OCI-LY7 (cell line): ENCODE measurements at places on chromosomes 11 and 22.

DNA sequence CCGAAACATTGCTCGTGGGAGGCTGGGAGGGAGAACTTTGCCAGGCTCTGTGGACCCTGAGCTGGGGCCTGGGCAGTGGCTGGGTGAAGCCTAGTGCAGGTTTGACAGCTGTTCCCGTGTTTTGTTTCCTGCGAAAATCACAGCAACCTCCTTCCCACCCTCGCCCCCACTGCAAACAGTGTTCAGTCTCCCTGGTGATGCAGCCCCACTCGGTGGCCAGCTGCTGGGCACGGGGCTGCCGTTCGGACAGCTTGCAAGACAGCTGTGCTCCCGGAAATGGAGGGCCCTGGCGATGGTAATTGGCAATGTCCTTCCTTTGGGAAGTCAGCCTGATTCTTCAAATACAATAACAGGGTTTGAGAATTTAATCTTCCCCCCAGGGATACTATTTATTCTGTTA lies 10.4 kb upstream of the GAL start:
- no peak for DNase-seq

- DNase-seq = no peak
Measured at GRCh38 chr11:2683806-2684205, 16.0 kb downstream of the KCNQ1OT1 start.

DNA sequence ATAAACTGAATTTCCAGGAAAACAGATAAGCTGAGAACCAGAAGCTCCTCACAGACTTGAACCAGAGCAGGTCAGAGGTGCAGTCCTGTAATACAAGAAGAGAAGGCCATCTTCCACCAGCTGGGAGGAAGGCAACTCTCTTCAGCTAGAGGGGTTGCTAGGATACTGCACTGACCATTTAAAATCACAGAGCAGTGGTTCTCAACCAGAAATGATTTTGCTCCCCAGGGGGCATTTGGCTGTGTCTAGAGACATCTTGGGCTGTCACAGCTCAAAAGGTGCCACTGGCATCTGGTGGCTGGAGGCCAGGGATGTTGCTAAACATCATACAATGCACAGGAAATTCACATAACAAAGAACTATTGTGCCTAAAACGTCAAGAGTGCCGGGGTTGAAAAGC lies 17.2 kb downstream of the OPCML start:
- no peak for DNase-seq

- no peak for DNase-seq
Measured at GRCh38 chr11:112285841-112286311, 25.2 kb upstream of the PLET1 start.

DNA sequence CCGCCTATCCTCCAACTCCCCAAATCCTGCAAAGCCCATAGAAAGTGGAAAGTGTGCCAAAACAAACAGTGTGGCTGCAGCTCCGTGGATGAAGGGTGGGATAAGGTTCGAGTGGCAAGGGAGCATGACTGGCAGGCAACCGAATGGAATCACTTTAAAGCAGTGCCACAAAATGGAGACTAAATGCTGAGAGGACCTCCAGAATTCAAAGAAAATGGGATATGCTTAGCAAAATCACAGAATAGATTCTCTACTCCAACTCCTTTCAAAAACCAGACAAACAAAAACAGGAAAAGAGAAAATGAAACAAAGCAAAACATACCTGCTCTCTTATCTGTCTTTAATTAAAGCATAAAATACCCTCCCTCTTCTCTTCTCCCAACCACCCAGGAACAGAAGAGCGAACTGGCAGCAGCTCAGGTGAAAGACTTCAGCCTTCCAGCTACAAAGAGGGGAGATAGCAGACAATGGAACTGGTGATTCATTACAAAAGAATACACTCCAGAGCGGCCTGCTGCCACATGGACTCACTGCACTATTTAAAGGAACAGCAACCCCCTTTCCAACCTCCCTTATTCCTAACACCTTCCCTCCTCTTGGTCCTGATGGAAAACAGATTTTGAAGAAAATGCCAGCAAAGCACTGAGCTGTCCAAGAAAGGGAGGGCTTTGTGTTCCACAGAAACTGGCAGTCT lies 118.5 kb downstream of the APOL5 start:
- DNase-seq = no peak

- DNase-seq = no peak
Measured at GRCh38 chr22:38350444-38351359, 33.5 kb upstream of the CSNK1E start.

- DNase-seq = peak; percentile 36
Measured at GRCh38 chr11:46345131-46345597, 2.1 kb upstream of the DGKZ start.

GRCh38 chr11:80054582-80055165 lies 613.8 kb upstream of the TENM4 start:
- no peak for DNase-seq

DNA sequence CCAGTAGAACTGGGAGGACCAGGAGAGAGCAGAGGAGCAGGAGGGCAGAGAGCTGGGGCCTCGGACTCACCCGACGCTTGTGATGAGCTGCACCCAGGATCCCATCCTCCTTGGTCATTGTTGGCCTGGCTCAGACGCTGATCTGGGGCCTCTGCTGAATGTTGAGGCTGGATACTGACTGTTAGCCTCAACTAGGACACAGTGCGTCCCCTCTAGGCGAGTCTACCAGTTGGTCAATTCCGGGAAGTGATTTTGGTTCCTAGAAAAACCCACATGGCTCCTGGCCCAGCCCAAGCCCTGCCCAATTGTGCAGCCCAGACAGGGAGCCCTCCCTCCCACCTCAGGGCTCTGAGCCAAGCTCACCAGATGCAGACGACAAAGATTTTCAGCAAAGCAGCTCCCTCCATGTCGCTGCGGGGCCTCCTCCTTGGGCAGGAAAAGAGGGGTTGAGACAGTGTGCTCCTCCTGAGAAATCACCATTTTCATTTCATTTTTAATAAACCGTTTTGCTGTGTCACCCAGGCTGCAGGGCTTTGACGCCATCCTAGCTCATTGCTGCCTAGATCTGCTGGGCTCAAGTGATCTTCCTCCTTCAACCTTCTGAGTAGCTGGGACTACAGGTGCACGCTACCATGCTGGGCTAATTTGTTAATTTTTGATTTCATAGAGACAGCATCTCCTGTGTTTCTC lies at the start of gene APOL4:
Gene APOL4 (minus strand): TSS at position 180 of the 690 bp plus-strand sequence. CDS start 75 bp downstream, at position 105.
- no peak for DNase-seq

DNA sequence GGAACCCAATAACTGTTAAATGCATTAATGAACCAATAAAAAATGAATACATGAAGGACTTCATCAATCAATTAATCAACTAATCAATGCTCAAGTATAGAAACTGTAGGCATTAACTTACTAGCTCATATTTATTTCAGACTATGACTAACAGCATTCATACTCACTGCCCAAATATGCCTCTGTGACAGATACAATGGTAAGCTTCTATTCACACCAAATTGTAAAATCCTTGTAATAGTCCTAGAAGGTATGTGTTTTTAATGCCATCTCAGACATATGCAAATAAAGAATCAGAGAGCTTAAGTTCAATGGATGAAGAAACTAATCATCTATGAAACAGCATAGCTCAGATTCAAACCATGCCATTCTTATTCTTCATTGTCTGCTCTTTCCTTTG lies 1253.6 kb upstream of the TENM4 start:
- DNase-seq = no peak

GRCh38 chr11:94131718-94132115 lies 3.1 kb downstream of the PANX1 start:
- no peak for DNase-seq

DNA sequence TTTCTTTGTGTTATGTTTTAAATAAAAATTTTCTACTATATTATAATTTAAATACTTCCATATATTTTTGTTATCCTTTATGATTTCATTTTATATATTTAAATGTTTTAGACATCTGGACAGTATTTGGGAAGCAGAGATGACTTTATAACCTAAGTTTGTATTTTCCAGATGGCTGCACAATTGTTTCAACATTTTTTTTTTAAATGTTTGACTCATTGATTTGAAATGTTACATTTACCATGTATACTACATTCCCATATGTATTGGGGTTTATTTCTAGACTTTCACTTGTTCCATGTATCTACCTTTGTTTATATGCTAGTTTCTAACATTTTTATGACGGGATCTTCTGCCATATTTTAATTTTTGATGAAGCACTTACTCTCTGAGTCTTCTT lies 766.5 kb downstream of the METTL15 start:
- no peak for DNase-seq

DNA sequence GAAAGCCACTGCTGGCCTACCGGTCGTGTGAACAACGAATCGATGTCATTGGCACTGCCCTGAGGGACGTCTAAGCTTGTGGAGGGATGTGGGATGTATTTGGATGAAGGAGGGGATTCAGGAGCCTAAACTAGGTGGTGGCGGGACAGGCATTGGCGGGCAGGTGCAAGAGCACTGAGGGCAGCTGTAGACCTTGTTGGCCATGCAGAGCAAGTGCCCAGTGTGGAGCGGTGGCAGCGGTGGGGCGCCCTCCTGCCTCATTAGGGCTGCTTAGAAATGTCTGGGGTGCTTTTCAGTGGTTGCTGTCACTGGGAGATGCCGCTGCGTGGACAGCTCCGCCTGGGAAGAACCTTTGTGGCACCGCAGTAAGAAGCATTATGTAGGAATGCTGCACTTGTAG lies 220.2 kb downstream of the TBC1D22A start:
- no peak for DNase-seq
